Right cardiac atrium (tissue), 5 donors: ENCODE measurements at places on chromosomes 13 and 19. TPM values are rescaled to one million over a fixed set of nuclear protein-coding genes. Genes with fewer than 3 reads are reported as not detected.

Gene FBXO27
- 10.9 TPM for polyA plus RNA-seq

Gene NOVA2
- 3.3 TPM for polyA plus RNA-seq

Gene GJB2
- 0.20 TPM for polyA plus RNA-seq

Gene PLEKHG2
- polyA plus RNA-seq, result 11.3 TPM
